ENCODE measurements at places on chromosomes 1 and 21.

DNA sequence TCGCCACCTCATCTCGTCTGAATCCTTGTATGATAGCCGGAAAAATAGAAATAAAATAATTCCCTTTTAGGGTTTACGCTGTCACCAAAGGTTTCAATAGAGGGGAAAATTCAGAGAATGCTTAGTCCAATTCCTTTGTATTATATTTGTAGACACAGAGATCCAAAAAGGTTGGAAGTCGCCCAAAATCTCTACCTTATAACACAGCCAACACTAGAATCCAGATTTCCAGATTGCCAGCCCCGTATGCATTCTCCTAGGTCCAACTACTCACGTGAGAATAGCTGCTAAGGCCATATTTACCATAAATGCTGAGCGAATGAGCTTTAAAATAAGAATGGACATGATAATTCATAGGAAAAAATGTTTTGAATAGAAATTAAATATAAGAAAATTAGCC, 124.5 kb downstream of the KCNK1 start:
- no peak for DNase-seq

DNA sequence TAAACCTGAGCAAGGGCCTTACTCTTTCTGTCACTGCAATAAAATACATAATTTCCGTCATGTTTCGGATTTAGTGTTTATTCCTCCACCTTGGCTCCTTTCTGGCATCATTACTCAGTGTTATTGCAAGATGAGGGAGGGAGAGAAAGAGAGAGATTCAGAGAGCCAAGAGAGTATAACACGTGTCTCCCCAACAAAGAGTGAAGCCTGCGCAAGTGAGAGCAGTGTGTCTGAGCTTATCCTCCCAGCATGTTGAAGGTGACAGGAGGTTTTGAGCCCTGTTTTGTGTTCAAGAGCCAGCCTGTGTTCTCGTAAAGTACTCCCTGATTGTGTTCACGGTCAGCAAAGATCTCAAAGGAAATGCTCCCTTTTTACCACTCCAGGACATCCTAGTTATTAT, 6.3 kb downstream of the RUNX1 start:
- no peak for DNase-seq

DNA sequence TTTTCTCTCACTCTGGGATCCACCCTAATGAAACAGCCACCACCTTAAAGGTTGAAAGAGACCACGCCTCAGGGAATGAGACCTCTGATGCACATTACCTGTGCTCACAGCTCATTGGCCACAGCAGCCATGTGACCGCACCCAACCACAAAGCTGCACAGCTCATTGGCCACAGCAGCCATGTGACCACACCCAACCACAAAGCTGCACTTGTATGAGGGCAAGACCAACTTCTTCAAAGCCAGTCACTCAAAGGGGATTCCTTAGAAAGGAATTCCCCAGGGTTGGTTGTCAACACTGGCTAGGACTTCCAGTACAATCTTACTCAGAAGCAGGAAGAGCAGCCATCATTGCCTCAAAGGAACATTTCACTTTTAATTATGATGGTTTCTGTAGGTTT, 43.6 kb upstream of the PDE9A start:
- DNase-seq, result no peak

GRCh38 chr1:112396653-112397471, 848 bp downstream of the CTTNBP2NL start:
- no peak for DNase-seq

DNA sequence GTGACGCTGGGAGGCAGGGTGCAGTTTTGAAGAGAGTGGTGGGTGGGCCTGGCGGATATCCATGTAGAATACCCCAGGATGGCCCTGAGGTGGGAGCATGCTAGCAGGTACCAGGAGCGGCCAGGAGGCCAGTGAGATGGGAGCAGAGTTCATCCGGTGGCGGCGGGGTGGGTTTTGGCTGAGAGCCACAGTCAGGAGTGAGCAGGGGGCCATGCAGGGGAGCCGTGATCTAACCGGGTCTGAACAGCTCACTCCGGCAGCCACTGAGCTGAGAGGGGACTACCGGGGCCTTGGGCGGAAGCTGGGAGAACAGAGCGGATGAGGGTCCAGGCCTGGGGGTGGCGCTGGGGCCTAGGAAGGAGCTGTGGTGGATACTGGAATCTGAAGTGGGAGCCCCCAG, 47.6 kb upstream of the LRP8 start:
- DNase-seq, result no peak

DNA sequence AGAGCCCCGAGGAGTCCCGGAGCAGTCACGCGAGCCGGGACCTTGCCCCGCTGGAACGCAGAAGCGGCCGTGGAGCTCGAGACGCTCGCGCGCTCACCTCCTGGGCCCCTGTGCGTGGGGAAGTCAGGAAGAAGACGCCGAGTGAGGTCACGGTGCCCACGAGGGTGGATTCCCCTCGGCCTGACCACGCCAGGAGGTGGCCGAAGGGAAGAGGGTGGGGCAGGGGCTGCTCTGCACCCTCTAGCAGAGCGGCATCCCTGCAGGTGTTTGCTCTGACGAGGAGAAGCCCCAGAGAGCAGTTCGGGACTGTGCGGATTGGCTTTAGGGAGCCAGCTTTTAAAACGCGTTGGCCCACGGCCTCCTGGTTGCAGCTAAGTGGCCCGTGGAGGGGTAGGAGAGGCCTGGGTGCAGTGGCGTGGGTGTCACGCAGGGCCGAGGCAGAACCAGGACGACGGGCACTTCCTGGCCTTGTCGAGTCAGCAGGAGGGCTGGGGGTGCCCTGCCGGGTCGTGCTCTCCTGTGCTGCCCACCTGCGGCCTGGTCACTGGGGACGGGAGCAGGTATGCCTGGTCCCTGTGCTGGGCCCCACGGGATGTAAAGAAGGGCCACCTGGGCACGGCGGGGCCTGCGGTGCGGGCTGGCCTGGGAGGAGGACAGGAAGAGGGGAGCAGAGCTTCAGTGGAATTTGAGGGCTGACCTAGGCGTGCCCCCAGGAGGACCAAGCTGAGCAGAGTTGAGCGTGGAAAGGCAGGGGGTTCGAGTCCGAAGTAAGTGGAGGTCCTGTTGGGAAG, 1.0 kb downstream of the PDXK start:
- DNase-seq, result no peak

DNA sequence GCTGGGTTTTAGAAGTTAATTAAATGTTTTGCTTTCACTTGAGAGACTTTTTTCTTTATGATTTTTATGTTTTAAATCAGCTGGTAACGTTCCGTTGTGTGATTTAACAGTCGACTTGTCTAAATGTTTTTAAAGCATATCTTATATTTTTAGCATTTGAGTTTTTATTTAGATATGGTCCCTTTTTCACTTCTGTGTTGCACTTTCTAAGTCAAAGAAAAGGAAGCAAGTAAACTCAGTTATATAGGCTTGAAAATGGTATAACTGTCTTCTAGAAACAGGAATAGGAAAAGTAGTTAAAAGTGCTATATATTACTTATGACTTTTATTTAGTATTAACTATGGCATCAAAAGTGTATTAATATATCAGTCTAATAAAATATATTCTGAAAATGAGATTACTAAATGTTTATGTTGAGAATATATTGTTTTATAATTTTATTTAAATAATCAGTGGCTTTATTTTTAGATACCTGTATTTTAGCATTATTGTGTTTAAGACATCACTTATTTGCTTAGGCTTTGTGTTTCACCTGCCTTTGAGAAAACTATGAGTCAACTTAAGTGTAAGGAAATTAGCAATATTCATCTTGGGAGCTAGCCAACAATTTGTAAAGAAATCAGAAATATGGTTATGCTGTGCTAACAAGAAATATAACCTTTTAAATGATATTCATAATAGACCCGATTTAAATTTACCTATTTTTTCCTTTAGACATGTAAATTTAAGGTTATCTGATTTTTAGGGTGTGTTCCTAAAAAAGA, 60.5 kb downstream of the RABGAP1L start:
- DNase-seq, result no peak

DNA sequence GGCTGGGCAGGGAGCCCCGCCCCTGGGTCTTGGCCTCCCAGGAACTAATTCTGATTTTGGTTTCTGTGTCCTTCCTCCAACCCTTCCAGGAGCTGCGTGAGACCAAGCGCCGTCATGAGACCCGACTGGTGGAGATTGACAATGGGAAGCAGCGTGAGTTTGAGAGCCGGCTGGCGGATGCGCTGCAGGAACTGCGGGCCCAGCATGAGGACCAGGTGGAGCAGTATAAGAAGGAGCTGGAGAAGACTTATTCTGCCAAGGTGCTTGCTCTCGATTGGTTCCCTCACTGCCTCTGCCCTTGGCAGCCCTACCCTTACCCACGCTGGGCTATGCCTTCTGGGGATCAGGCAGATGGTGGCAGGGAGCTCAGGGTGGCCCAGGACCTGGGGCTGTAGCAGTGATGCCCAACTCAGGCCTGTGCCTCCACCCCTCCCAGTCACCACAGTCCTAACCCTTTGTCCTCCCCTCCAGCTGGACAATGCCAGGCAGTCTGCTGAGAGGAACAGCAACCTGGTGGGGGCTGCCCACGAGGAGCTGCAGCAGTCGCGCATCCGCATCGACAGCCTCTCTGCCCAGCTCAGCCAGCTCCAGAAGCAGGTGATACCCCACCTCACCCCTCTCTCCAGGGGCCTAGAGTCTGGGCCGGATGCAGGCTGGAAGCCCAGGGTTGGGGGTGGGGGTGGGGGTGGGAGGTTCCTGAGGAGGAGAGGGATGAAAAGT, 18.5 kb upstream of the SEMA4A start:
- DNase-seq, result no peak

DNA sequence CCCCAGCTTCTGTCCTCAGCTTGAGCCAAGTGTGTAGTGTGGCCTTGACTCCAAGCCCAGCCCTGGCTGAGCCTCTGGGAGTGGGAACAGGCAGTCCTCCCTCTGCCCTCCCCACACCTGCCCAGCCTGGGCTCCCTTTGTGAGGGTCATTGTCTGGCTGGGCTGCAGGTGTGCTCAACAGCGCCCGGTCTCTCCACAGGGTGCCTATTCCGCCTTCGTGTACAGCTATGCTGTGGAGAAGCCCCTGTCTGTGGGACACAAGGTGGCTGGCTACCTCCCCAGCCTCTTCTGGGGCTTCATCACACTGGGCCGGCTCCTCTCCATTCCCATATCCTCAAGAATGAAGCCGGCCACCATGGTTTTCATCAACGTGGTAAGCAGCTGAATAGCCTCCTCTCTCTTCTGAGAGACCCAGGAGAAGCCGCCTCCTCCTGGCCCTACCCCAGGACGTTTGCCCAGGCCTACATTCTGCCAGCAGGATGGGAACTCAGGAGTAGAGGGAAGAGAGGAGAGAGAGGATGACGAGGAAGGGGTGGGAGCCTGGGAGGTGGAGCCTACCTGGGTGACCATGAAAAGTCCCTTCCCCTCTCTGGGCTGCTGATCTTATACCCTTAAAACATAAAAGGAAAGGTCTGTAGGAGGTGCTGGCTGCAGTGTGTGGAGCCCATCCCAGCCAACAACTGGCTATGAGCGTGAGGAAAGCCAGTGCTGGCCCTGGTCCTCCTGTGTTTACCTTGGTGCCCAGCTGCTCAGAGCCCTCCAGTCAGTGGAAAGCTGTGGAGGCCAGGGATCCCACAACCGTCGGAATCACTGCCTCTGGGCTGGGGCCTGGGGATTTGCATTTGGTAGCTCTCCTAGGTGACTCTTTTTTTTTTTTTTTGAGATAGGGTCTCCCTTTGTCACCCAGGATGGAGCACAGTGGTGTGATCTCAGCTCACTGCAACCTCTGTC, 45.7 kb downstream of the ELK4 start:
- no peak for DNase-seq

GRCh38 chr1:201925981-201926645, 20.2 kb downstream of the LMOD1 start:
- DNase-seq, result no peak

- no peak for DNase-seq
Observed at GRCh38 chr1:4977701-4978100, 323.3 kb downstream of the AJAP1 start.

DNA sequence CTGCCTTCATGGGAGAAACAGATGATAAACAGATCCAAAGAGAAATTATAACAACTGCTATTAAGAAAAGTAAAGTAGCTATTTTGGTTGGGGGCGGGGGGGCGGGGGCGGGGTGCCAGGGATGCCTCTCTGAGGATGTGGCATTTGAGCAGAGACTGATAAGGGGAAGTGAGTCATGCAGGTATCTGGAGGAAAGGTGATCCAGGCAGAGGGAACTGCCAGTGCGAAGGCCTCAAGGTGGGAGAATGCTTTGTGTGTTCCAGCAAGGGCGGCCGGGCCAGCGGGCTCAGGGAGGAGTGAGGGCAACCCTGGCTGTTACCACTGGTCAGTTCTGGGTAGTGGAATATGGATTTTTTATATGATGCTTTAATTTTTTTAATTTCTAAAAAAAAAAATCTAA, 7.0 kb upstream of the TNFRSF1B start:
- no peak for DNase-seq

DNA sequence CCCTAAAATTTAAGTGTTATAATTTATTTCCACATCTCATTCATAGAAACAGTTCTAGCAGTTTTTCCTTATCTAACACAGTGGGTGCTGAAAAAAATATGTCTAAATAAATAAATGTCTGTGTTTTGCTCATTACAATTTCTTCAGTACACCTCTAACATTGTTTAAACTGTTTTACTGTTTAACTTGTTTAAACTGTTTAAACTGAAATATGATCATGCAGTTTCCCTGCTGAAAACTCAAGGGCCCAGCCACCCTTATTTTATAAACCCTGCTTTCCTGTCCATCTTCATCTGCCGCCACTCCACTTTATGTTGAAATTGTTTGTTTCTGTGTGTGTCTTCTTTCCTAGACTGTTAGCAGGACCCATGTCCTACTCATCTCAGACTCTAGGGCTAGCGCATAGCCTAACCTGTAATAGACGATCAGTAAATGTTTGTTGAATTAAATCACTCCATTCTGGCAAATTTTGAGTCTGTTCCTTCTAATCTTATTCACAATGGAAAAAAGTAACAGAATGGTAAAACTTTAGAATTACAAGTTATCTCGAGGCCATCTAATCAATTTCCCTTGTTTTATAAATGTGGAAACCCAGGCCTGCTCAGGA, 9.4 kb upstream of the PIK3C2B start:
- DNase-seq, result no peak

DNA sequence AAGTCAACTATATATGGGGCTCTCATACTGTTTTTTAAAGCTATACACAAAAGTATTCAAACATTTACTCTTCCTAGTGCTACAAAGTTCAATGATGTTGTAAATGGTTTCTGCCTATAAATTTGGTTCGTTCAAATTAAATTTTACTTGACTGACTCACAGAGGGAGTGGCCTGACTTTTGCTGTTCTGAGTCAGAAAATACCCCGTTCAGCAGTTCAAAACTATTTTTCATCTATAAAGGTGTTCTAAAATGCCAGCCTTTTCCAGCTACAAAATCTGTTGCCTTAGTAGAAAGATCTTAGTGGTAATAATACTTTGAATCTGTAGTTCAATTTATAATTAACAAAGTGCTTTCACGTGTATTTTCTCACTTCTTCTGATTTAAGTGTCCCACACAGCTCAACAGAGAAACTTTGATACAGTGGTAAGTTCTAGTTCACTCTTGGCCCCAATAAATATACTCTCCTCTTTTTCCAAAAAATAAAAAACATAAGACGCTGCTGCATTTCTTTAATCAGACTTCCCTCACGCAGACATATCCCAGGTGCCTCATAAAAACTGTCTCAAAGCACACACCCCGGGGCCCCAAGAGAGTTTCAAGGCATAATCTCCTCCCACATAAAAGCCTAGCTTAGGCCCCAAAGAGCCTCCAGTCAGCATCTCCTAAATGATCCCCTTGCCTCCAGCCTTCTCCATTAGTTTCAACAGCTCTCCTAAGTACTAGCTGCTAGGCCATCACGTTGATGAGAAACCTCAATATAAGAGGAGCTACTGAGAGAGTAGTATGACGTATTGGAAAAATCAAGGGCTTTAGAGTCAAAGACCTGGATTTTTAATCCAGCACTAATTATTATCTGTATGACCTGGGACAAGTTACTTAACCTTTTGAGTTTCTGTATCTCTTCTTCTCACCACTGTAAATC, 3.2 kb downstream of the PTP4A2 start:
- DNase-seq, result no peak

Data from fibroblast of skin of left biceps (primary cell).